ENCODE measurements at places on chromosomes 12 and 14. TPM values are rescaled to one million over a fixed set of nuclear protein-coding genes. Genes with fewer than 3 reads are reported as not detected.

GRCh38 chr12:79615596-79616560 is 74.9 kb downstream of the PAWR start:
- H3K4me1 ChIP-seq, result no peaks in the 10 kb centered on the region
- no peaks in the 10 kb centered on the region for H3K27me3 ChIP-seq
- H3K27ac ChIP-seq, result no peak overlapping the region
- no peaks in the 10 kb centered on the region for H3K36me3 ChIP-seq
- no peak overlapping the region for H3K4me3 ChIP-seq
- no peak for DNase-seq

LUM gene
- total RNA-seq, result 8.3 TPM

DNA sequence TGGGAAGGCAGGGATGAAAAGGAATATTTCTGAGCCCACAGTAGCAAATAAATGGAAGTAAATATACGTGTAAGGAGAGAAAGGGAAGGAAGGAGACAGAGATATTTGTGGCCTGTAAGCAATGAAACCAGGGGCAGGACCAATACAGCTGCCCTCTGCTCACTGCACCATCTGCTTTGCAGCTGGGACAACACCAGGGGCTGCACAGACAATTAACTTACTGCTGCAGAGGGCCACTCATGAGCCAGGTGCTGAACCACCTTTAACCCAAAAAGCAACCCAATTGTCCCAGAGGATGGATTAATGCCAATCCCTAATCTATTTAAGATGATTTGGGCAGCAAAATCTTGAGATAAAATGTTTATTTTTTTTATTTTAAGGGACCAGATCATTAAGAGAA is 30.6 kb upstream of the TMX1 start:
- H3K27me3 ChIP-seq, result no peaks in the 10 kb centered on the region
- H3K4me3 ChIP-seq, result no peak overlapping the region
- H3K36me3 ChIP-seq, result no peaks in the 10 kb centered on the region
- no peak overlapping the region for H3K27ac ChIP-seq

SMOC1 gene
- 143 TPM for total RNA-seq

DNA sequence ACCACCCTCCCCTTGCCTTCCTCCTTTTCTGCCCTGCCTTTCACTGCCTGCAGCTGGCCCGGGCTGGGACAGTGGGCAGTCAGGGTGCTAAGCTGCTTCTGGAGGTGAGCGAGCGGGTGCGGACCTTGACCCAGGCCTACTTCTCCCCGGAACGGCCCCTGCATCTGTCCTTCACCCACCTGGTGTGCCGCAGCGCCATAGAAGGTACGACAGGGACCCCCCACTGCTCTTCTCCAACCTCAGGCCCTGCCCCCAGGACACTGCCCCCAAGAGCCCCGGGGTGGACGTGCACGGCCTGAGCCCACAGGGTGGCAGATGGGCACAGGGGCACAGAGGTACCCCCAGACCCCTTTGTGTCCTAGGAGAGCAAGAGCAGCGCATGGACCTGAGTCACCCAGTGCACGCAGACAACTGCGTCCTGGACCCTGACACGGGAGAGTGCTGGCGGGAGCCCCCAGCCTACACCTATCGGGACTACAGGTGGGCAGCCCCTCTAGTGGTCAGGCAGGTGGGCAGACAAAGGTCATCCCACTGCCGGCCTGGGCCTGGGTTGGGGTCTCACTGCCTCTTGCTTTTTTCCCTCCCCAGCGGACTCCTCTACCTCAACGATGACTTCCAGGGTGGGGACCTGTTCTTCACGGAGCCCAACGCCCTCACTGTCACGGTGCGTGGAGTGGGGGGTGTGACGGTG is 3.2 kb upstream of the GNB3 start:
- no peak for DNase-seq
- no peak overlapping the region for H3K4me3 ChIP-seq
- no peaks in the 10 kb centered on the region for H3K4me1 ChIP-seq
- no peaks in the 10 kb centered on the region for H3K36me3 ChIP-seq
- H3K27ac ChIP-seq, result no peak overlapping the region

- no peaks in the 10 kb centered on the region for H3K36me3 ChIP-seq
- DNase-seq, result no peak
- H3K4me3 ChIP-seq, result no peak overlapping the region
- H3K4me1 ChIP-seq, result no peaks in the 10 kb centered on the region
- no peak overlapping the region for H3K27ac ChIP-seq
These were observed 197.1 kb downstream of the MED13L start for GRCh38 chr12:116080415-116080814.

DNA sequence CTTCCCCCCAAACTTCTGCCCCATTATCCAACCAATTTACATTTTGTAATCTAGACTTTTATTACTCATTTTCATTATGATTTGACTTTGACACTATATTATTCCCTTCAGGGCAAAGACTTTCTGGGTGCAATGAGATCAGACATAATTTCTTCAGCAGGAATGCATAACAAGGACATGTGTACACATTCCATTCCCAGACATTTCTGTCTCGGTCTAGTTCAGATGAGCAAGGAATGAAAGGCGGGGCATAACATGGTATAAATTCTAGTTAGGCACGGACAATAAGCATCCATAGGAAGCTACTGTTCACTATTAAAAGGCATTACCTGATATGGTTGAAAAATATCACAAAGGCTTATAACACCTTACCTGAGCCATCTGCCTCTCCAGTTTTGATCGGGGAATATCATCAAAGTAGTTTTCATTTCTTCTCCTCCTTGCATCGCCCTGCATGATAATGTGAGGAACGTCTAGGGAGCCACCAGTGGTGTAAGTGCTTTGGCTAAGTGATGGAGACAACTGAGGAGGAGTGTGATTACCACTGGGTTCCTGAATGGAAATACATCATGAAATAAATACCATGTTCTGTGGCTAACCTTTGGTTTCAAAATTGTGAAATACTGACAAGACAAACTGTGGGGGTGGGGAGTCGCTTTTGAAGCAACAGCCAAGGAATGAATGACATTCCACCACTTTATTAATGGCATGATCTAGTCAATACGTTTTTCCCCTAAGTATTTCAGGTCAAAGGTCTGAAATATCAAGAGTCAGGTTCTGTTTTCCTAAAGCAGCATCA is 183.9 kb downstream of the APAF1 start:
- no peak overlapping the region for H3K4me3 ChIP-seq
- H3K27ac ChIP-seq, result no peak overlapping the region
- no peaks in the 10 kb centered on the region for H3K4me1 ChIP-seq

NELL2 gene
- total RNA-seq, result 9.0 TPM

CCND2 gene
- total RNA-seq, result 19.9 TPM

PLEKHD1 gene
- total RNA-seq, result 1.1 TPM

KRT72 gene
- 16.5 TPM for total RNA-seq

DNA sequence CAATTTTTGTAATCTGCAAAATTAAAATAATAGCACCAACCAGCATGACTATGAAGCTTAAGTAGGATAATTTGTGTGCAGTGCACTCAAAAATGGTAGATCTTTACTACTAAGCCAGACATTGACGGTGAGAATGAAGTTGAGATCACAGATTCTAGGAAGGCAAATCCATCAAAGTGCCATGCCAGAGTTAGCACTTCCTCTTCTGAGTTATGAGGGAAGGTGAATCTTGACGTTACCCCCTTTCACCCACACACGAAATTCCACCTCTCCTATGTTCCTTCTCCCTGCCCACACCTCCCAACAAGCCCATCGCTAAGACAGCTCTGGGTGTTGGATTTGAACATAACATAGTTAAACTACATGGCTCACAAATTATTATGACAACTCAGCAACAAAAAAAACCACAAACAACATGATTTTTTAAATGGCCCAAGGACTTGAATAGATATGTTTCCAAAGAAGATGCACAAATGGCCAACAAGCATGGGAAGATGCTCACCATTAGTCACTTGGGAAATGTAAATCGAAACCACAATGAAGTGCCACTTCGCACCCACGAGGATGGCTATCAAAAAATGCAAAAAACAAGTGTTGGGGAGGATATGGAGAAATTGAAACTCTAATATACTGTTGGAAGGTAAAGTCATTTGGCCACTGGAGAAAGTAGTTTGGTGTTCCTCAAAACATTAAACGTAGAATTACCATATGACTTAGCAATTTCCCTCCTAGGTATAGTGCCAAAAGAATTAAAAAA is 119.3 kb upstream of the RAP1B start:
- no peaks in the 10 kb centered on the region for H3K36me3 ChIP-seq
- no peaks in the 10 kb centered on the region for H3K27me3 ChIP-seq
- DNase-seq, result no peak
- no peak overlapping the region for H3K4me3 ChIP-seq

RBM19 gene
- 55.4 TPM for total RNA-seq

Measured in testis (tissue), 5 donors.